CD4-positive, CD25-positive, alpha-beta regulatory T cell (primary cell): ENCODE measurements at places on chromosomes 6 and 20. TPM values are rescaled to one million over a fixed set of nuclear protein-coding genes. Genes with fewer than 3 reads are reported as not detected.
A peak's percentile ranks its signal among the peaks of the same experiment; 100 is the strongest.

GRCh38 chr20:62633598-62634329 lies 8.5 kb upstream of the SLCO4A1 start:
- DNase-seq, result no peak

- DNase-seq, result no peak
Measured at GRCh38 chr6:72064399-72064975, 178.1 kb downstream of the RIMS1 start.

- no peak for DNase-seq
Measured at GRCh38 chr20:2658414-2659354, 5.3 kb downstream of the IDH3B start.

DNA sequence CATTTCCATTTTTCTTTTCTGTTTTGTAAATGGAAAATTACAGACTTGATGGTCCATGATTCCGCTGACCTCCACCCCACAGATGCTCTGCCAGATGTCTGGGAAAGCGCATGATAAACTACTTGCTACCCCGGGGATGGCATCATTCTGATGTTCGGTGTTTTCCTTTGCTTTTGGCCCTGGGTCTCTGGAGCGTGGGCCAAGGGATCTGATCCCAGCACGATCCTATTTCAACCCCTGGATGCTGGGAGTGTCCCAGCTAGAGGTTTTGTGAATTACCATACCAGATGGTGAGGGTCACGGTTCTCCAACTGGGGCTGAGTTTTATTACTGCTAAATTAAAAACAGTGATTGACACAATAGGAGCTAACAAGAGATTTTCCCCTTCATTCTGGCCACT lies 25.2 kb upstream of the MYLIP start:
- DNase-seq, result no peak

GRCh38 chr6:2502998-2503674 lies 247.6 kb downstream of the MYLK4 start:
- DNase-seq, result no peak

DNA sequence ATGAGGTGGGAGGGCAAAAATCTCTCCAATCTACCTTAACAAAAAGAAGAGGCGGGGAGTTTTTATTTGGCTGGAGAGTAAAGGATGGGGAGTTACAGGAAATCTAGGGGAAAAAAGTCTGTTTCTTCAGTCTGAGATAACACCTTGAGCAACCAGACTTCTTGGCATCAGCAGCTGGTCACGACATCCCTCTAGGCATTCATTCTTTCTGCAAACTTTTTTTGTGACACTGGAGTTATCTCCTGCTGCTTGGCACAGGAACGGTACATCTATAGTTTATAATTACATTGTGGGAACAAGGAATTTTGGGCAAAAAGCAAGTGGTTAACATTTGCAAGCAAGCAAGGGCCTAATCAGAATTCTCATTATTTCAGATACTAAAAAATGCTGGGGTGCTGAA lies 50.6 kb upstream of the IFNGR1 start:
- DNase-seq, result no peak

DNA sequence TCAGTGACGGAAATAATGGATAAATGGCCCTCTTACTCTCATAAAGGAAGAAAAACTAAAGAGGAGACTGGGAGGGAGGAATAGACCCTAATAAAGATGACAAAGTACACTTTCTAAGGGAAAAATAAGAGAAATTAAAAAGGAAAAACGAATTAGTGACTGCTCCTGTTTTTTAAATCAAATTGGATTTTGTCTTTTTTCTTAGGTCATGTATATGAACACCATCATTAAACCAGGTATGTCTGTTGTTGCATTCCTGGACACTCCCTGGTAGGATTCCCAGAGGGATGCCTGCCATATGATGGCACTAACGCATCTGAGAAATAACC lies 59.4 kb upstream of the BTN3A2 start:
- DNase-seq, result no peak

DNA sequence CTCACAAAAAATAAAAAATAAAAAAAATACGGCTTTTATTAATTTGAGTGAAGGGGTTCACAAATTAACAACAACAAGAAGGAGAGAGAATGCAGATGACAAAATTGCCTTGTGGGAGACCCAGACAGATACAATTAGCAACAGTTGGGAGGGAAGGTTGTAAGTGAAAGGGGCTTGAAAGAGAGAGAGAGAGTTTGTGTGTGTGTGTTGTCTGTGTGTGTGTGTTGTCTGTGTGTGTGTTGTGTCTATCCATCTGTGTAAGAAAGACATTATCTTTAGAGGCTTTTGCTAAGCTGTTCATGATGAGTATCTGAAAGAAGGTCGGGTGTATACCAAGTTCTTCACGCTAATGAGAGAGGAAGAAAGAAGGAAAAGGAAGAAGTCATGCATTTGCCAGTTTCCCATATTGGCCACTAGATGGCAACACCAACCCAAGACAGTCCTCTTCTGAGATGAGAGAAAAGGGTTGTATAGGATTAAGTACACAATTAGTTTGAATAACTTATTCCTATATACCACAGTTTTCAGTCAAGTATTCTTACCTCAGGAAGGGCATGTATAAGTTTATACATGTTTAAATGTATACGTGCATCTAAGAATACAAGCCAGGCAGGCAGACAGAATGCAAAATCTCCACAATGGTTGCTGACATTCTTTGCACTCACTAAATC lies 63.7 kb upstream of the CD2AP start:
- peak; percentile 5 for DNase-seq

GRCh38 chr6:88997327-88997726 lies 33.9 kb upstream of the RNGTT start:
- DNase-seq, result no peak

The MLN gene
- not detected for total RNA-seq

The ZNF165 gene
- total RNA-seq, result 4.3 TPM

The SOX18 gene
- not detected for total RNA-seq

The C6orf15 gene
- total RNA-seq, result not detected
